CD4-positive, alpha-beta T cell treated with Interleukin-17A for 1 hour (primary cell): ENCODE measurements at places on chromosomes 1 and 21.

DNA sequence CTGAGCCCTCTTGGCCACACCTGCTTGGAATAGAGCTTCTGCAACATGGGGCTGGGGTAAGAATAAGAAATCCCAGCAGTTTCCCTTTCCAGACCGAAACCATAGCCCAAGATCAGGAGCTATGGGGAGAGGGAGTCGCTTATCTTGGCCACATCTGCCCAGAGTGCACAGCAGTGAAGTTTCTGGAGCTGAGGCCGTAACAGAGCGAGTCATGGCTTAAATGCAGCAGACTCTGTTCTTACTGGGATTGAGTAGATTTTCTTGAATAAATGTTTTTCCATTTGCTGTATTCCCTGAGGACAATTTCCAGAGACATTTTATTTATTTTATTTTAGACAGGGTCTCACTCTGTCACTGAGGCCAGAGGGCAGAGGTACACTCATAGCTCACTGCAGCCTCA lies 33.5 kb downstream of the CFAP57 start:
- DNase-seq: no peak

DNA sequence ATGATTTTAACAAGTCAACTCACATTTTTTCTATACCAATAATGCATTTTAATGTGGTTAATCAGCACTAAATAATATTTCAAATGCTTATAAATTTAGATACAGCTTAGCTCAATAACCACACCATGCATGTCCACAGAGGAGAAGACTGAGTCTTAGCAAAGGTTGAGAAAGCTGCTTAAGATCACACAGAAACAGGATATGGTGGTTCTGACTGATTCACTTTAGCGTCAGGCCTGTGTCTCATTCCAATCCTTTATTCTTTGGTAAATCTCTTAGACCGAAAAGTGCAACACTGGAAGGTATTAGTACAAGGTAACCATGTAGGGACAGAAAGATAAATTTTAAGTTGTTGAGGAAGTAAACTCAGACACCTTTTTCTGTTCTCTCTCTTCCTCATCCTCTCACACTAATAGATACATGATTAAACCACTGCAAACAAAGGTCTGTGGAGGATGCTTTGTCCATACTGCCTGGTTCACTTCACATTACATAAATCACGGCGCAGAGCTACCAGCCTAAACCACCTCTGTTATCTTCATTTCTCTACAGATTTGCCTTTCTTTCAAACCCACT lies 139.0 kb downstream of the DPYD start:
- DNase-seq: no peak

- DNase-seq: no peak
These were observed 111.5 kb downstream of the SDCCAG8 start for GRCh38 chr1:243367314-243367713.

- no peak for DNase-seq
These were observed 455.1 kb downstream of the SMYD3 start for GRCh38 chr1:246051909-246052518.

DNA sequence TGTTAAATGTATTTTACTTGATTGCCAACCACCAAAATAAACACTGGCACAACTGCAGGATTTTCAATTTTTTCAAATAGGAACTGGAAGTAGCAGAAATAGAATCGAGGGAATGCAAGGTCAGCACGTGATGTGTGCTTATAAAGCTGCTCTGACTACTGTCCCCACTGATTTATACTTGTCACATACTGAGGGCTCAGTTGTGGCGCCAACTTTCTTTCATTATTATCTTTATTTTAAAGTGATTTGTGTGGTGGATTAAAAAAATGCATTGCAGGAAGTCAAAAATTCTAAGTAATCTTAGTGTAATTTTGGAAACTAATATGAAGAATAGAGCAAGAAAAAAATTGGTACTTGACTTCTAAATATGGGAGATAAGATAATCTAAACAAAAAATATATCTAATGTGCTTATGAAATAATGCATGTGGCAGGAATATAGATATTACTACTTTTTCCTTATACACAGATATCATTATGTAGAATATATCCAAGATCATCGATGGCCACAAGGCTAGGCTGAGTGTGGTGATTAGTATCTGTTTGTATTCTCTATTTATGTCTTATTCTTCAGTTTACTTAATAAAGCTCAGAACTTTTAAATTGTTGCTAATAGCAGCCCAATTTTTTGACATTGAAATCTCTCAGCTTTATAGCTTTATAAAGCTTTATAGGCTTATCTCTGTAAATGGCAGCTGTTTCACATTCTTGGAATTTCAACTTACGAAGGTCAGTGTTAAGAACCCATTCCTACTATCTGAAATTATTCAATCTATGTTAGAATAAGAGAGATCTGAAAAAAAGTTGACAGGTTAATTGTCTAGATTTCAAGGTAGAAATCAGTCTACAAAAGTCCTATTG lies 404.5 kb upstream of the ADAMTS5 start:
- no peak for DNase-seq
